GM18507 (cell line): ENCODE measurements at places on chromosomes 13 and 19.

- DNase-seq: no peak
Observed at GRCh38 chr19:35459414-35460082, 11.5 kb downstream of the FFAR2 start.

GRCh38 chr13:96089139-96089538 is 768 bp upstream of the HS6ST3 start:
- DNase-seq: no peak

DNA sequence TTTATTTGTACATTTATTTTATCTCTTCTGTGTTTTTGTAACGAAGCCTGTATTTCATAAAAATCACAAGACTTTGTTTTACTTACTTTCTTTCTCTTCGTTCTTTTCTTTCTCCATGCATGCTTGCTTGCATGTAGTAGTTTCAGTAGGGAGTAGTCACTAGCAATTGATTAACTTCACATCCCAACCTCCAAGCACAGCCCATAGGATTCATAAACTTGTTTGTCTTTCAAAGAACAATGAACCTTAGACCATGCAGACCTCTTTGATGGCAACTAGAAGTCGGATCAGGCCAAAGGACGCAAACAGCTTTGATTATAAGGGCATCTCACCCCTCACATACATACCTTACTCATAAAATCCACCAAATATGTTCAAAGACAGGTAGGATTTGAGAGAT is 3.1 kb upstream of the PRR20A start:
- no peak for DNase-seq

- no peak for DNase-seq
Observed at GRCh38 chr19:2603334-2603733, 99.2 kb downstream of the GNG7 start.

DNA sequence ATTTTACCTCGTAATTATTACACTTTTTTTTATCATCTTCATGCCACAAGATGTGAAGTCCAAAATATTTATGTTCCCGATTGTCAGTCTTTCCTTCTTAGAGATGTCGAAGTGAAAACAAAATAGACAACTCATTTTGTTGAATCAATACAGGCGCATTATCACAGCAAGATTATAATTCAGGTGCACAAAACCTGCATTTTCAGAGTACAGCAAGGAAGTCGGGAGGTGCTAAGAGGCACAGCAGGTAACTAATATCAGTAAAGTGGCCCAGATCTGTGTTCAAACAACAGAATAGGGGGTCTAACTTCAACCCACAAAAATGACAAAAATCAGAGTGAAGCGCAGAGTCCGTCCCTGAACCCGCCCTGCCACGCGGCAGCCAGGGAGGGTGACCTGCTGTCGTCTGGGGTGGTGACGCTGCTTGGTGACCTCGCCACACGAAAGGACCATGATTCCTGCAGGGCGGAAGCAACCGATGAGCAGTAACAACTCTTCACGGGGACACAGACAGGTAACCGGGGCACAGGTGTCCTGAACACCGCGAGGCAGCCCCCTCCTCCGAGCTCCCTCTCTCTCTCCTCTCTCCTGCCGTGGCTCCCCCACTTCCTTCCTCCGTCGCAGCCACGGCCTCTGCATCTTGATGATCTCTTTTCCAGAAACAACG is 50.9 kb upstream of the SPACA7 start:
- DNase-seq: no peak

GRCh38 chr19:6480848-6481415 is 655 bp downstream of the DENND1C start:
- no peak for DNase-seq

- no peak for DNase-seq
Observed at GRCh38 chr13:92745258-92745657, 481.3 kb upstream of the GPC6 start.

- no peak for DNase-seq
Observed at GRCh38 chr19:2627855-2628254, 74.6 kb downstream of the GNG7 start.

GRCh38 chr19:53102756-53103233 is 427 bp downstream of the ZNF160 start:
- no peak for DNase-seq

DNA sequence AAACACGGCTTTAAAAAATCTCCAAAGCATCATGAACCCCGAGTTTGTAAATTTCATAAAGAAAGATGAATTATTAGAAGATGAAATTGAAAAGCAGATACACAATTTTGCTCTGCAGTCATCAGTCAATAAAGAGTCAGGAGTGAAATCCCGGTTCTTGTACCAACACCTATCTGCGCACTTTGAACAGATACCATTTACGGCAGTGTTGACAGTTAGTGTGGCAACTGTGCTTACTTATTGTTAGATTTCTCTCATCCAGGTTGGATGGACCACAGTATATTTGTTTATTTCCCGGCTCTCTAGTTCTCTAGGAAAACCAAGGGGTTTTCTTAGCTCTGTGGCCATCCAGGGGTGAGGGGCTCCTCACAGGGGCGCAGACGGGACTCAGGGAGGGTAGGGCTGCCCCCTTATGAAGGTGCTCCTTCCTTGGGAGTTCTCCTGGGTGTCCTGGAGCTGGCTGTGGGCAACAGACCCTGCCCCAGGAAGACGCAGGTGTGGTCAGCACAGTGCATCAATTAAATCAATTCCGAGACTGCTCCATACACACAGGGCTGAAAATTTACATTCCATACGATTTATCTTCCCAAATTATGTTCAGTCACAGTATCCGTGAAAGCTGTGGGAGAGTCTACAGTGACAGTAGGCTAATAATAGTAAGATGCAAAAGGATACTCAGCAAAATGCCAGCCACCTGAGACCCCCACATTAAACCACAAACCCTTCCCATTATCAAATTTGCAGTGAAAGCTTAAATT is 107.0 kb upstream of the C1QTNF9B start:
- no peak for DNase-seq

DNA sequence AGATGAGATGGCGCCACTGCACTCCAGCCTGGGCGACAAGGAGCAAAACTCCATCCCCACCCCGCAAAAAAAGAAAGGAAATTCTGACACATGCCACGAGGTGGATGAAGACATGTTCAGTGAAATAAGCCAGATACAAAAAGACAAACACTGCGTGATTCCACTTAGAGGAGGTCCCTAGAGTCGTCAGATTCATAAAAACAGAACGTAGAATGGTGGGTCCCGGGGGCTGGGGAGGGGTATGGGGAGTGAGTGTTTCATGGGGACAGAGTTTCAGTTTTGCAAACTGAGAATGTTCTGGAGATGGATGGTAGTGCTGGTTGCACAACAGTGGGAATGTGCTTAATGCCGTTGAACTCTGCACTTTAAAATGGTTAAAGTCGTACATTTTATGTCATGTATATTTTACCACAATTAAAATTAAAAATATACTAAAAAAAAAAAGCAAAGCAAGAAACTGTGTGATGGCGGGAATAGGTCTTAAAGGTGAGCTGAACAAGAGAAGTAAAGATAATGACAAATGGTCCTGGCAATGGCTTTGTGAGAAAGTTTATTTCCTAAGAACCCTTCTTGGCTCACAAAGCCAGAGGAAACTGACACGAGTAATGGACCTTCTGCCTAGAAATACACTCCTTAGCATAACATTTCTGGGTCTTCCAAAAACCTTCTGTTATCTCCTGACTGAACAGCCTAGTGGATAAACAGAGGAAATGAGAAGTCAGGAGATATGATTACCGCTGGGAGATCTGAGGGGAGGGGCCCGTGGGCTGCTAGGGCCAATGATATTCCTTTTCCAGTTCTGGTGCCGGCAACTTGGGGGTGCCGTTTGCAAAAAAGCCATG is 4.2 kb upstream of the SPC24 start:
- no peak for DNase-seq

DNA sequence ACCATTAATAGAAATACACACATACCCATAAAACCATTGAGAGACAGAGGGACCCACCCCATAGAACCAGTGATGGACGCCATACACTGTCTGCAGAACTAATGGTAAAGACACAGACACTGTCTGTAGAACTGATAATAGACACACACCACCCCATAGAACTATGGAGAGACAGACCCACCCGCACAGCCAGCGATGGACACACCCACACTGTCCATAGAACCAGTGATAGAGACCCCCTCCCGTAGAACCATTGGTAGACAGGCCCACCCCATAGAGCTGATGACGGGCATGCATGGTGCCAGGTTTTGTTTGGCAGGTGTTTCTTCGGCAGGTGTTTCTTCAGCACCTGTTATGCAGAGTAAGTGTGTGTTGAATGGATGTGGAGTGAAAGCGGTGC is 88.3 kb upstream of the TEX29 start:
- no peak for DNase-seq

DNA sequence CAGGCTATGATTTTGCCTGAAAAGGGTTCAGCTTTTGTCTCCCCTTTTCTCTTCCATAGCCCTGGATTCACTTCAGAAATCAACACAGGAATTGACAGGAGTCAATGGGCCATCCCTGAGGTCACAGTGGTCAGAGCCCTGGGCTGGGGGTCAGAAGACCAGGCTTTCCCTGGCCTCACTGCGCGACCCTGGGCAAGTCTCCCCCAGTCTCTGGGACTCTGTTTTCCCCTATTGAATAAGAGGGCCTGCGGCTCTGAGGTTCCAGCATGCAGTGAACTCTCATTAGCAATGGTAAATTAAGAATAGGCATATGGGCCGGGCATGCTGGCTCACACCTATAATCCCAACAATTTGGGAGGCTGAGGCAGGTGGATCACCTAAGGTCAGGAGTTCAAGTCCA is 30.7 kb upstream of the VSTM2B start:
- DNase-seq: no peak
